ENCODE measurements at places on chromosomes 3 and 15.
A peak's percentile ranks its signal among the peaks of the same experiment; 100 is the strongest.

- DNase-seq, result no peak
Observed at GRCh38 chr3:14138878-14139655, 14.2 kb downstream of the TMEM43 start.

DNA sequence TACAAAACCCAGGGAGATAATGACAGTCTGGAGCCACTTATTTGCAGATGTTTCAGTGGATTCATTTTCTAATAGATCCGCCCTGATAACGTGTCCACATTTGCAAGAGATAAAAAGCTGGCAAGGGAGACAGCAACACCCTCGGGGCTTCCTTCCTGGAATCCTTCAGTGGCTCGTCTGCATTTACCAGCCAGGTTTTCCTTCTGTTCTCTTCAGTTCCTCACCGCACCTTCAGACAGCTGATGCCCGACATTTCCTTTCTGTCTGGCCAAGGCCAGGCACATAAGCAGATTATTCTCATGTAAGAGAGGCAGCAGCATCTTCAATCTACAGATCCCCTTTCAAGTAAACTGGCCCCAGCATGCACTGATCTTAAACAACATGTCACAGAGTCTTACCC, 56.2 kb upstream of the SPATA12 start:
- DNase-seq, result no peak

DNA sequence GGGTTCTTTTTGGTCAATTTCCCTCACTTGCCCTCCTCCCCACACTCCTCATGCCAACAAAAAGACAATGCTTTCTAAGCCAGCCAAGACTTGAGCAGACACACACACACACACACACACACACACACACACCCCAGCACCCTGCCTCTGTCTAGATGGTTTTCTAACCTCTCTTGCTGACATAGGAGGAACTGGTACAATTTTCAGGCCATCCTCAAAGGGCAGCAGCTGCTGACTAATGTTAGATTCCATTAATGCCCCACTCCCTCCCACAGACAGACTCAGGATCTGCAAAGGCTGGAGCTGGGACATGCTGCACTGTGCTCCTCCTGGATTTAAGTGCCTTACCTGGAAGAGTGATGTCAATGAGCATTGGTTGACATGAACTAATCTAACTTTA, 438.4 kb downstream of the OCA2 start:
- no peak for DNase-seq

GRCh38 chr15:76803049-76803571, 102.0 kb downstream of the SCAPER start:
- no peak for DNase-seq

GRCh38 chr3:127071597-127072001, 88.7 kb downstream of the PLXNA1 start:
- DNase-seq, result no peak

DNA sequence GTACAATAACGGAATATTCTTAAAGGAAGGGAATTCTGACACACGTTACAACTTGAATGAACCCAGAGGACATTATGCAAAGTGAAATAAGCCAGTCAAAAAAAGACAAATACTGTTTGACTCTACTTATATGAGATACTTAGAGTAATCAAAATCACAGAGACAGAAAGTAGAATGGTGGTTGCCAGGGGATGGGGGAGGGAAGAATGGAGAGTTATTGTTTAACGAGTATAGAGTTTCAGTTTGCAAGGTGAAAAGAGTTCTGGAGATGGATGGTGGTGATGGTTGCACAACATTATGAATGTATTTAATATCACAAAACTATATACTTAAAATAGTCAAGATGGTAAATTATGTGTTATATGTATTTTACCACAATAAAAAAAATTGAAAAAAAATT, 112.9 kb upstream of the ARHGEF3 start:
- DNase-seq, result no peak

DNA sequence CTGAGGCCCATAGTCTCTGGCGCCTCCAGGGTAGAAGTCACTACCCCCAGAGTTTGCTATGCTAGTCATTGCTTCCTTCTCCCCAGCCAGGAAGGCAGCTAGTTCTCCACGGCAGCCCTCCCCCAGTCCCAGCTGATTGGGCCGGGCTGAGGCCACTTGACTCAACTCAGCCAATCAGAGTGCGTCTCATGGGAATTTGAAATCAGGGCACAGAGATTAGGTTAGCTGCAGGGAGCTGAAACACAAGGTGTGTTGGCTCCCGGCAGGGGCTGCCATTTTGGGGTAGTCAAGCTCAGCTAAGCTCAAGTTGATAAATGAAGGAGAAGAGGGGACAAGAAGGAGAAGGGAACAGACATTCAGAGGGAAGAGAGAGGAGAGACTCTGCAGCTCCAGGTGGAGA, 32.8 kb downstream of the LINGO1 start:
- peak; percentile 9 for DNase-seq

- no peak for DNase-seq
Observed at GRCh38 chr15:31974154-31974794, 56.0 kb upstream of the CHRNA7 start.

DNA sequence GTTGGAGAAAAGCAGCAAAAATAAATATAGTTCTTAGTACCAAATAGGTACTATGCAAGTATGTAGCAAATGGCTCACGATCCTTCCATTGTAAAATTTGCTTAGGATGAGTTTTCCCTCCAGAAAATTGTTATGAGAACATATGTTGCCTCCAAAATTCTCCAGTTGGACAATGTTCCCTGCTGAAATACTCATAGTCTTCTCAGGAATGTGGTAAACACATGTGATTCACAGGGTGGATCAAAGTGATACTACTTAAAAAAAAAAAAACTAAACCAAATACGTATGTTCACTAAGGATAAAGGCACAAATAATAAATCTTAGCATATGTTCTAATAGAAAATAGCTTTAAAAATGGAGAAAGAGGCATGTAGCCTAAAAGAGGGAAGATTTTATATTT, 84.3 kb upstream of the ZNF385D start:
- DNase-seq, result no peak

- DNase-seq, result peak; percentile 82
Observed at GRCh38 chr15:74614744-74615507, 710 bp upstream of the CLK3 start.

GRCh38 chr15:101532865-101533264, 43.4 kb upstream of the PCSK6 start:
- no peak for DNase-seq

DNA sequence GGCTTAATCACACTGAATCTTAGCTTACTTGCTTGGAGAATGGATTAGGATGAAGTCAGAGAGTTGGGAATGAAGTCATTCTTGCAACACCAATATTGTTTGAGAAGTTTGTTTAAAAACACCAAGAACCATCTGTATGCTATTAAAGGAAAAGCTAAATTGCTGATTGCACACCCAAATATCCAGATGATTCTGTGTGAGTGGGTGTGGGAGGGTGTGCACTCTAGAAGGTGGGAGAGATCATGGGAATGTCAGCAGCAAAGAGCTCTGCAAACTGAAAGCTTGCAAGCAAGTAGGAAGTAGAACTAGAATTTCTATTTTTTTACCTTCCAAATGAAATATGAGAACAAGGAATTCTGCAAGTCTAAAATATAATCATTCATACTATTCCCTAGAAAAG, 364.9 kb downstream of the NR2F2 start:
- no peak for DNase-seq

Measured in stimulated activated CD4-positive, alpha-beta T cell treated with anti-CD3 and anti-CD28 coated beads, Interleukin-1b, Interleukin-23, amount 100 ng/mL, for 48 hours (primary cell).